ENCODE measurements at places on chromosomes 11 and 22.

DNA sequence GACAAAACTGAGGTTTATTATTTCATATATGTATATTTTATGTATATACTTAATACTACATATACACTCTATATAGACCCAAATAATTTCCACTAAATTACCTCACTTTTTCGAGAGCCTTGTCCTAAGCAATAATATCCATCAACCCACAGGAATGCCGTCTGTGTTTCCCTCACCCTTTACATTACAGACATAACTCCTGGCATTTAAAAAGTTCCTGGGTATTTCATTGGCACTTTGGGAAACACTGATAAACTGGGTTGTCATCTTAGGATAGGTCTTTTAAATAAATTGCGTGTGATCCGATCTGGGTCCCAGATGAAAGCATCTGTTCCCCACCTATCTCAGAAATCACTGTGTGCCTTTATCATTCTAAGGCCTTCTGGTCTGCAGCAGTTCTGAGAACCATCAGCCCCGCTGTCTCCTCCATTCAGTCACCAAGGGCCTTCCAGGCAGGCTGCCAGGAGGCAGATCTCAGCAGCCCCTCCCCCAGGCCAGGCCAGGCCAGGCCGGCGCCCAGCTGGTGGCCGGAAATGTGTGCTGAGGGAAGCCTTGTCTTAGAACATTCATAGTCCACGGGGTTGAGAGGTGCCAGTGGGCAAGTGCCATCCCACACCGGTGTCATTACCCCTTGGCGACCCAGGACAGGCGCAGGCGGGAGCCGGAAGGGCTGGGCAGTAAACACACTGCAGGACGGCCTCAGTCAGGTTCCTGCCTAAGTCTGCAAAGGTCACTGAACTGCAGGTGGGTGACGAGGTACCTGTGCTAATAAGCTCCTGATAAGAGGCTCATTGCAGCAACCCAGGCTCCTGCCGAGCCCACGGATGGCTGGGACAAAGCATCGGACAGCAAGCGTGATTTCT is 3.3 kb downstream of the FGF19 start:
- peak; percentile 49 for DNase-seq

- no peak for DNase-seq
These were observed 8.0 kb upstream of the HTATIP2 start for GRCh38 chr11:20355221-20356219.

DNA sequence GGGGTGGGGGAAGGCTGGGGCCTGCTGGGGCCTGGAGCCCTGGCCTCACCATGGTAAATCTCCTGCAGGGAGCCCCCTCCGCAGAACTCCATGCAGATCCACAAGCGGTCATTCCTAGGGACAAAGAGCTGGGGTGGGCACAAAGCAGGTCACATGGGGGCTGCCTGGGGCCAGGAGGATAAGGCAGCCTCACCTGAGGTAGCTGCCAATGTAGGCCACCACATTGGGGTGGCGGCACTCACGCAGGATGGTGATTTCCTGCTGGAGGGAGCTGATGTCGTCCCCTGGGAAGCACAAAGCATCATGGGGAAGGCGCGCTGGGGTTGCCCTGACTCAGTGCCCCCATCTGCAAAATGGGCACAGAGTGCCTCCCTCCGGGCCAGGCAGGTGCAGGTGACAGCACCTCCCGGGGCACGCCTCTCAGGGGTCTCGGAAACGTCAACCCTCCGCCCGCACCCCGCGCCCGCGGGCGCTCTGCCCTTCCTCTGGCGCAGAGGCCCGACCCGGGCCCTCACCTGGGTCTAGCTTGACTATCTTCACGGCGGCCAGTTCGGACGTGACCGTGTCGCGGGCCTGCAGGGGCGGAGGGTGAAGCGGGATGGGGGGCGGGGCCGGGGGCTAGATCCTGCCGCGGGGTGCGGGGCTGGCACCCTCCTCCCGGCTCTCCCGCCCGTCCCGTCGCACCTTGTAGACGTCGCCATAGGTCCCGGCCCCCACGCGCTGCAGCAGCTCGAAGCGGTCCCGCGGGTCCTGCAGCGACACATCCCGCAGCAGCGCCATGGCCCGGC is 450 bp downstream of the MAP4K2 start:
- DNase-seq = no peak

DNA sequence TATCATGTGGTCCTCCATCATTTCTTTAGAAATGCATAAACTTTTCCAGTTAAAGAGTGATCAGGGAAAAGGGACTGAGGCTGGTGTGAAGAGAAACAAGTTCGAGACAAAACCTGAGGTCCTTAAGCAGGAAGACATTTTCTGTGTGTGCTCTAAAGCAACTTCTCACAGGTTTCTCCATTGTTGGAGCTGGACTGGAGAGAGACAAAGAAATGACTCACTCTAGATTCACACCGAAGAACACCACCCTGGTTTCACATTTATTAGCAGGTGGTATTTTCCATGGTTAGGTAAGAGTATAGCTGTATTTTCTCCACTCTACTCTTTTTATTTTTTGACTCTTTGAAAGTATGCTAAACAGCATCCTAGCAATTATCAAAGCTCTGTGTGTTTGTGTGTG is 736.4 kb downstream of the KCNA4 start:
- DNase-seq = no peak

DNA sequence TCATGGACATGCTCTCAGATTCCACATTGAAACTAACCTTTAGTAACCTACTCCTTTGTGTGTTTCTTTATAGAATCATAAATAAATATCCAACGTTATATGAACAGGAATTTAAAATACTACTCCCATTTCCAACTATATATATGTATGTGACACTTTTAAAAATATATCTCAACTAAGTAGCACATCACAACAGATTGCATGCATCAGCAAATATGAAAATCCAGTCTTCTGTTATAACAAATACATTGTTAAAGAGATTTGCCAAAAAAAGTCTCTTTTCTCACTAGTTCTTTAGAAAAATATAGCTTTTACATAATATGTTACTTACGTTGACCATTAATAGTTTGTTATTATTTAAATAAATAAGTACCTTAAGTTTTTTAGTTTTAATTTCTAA is 1608.6 kb upstream of the RAG2 start:
- no peak for DNase-seq

DNA sequence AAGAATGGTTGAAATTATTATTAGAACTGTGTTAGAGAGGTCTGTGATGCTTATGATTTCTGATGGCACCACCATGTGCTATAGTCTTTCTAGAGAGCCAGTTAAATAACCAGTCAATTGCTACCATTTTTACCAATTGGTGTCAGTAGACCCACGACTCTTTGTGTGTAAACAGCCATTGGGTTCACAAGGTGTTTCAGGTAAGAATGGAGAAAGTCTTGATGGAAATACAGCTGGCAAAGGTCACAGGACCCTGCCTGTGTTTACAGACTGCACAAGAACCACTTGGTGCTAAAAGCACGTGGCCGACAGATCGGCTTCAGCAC is 30.5 kb upstream of the OR10G7 start:
- no peak for DNase-seq

DNA sequence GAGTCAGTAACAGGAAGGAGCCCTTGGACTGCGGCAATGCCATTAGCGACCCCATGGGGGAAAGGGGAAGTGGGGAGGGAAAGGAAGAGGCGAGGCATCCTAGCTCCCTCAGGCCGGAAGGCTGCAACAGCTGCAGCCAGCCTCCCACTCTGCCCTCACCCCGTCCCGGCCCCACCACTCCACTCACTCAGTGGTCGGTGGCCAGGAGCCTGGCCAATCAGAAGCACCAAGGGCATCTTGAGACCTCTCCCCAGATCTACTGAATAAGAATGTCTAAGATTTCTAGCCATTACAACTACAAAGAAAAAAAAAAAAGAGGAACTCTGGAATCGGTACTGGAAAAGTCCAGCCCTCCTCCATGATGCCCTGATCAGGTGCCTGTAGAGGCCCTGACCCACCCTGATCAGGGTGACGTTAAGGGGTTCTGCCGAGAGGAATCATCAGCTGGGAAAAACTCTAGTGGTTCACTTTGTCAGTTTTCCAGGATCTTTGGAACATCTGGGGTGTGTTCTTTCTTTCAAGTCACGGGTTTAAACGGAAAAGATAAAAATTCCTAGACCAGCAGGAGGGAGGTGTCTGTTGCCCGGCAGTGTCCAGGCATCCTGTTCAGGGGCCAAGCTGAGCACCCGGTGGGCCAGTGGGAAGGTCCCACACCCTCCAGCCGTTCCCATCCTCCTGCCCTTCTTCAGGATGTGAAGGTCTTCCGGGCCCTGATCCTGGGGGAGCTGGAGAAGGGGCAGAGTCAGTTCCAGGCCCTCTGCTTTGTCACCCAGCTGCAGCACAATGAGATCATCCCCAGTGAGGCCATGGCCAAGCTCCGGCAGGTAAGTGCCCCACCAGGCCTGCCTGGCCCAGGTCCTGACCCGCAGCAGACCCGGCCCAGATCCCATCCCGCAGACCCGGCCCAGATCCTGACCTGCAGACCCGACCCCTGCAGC is 14.4 kb downstream of the OAF start:
- no peak for DNase-seq

DNA sequence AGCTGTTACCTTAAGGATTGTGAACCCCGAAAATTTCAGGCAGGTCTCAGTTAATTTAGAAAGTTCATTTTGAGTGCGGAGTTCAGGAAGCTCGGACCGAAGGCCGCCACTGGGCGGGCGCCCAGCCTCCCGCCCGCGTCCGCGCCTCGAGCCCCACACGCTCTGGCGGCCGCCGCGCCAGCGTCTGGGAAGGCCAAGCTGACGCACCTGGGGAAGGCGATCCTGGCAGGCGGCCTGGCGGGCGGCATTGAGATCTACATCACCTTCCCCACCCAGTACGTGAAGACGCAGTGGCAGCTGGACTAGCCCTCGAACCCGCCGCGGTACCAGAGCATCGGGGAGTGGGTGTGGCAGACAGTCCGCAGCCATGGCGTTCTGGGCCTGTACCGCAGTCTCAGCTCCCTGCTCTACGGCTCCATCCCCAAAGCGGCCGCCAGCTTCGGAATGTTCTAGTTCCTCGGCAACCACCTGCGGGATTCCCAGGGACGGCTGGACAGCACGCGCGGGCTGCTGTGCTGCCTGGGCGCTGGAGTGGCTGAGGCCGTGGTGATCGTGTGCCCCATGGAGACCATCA is 79.5 kb downstream of the CCDC83 start:
- no peak for DNase-seq

- no peak for DNase-seq
These were observed 72.1 kb downstream of the LRRC32 start for GRCh38 chr11:76598426-76598839.

GRCh38 chr11:57536947-57537619 is at the start of gene SMTNL1:
TSS of gene SMTNL1 (plus strand) at chr11:57537595. CDS start at chr11:57542643, 5,048 bp downstream.
- no peak for DNase-seq

- DNase-seq = no peak
These were observed 114.1 kb downstream of the SERGEF start for GRCh38 chr11:17898782-17899181.

GRCh38 chr22:38456841-38457699 is 2.1 kb upstream of the KCNJ4 start:
- DNase-seq = no peak

DNA sequence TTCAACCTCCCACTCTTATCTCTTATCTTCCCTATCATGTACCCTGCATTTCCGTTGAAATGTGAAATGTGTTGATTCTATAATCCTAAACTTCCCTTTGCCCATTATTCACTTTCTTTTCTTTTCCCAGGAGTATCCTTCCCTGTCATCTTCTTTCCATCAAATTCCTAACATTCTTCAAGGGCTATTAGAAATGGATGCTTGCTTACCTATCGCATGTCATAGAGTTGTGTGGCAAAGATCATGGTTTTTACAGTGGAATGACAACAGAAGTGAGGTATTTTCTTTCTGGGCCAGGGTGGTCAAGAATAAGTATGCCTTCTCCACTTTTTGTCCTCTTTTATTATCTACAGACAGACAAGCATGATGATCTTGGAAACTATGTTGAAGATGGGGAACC is 124.4 kb upstream of the SLC5A12 start:
- no peak for DNase-seq

DNA sequence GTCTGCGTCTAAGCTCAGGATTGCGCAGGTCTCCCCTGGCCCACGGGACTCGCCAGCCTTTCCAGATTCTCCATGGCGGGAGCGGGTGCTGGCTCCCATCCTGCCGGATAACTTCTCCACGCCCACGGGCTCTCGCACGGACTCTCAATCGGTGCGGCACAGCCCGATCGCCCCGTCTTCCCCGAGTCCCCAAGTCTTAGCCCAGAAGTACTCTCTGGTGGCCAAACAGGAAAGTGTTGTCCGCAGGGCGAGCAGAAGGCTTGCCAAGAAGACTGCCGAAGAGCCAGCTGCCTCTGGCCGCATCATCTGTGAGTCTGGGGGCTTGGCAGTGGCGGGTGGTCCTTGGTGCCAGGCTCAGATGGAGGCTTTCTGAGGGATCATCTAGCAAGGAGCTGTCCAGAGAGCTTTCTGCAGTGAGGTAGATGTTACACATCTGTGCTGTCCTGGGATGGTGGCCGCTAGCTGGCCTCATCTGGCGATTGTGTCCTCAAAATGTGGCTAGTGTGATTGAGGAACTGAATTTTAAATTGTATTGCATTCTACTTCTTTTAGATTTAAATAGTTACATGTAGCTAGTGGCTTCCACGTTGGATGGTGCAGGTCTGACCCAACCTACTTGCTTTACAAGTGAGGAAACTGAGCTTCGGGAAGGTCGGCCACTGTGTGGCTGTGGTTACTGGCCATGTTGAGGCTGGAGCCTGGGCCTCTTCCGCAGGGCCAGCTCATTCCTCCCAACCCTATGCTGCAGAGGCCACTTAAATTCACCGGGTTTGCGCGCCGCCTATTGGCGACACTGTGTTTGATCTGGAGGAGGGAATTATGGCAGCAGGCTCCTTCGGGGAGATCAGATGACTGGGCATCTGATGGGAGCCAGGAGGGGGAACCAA is 6.7 kb downstream of the INCENP start:
- DNase-seq = no peak

GRCh38 chr11:76592961-76593360 is 77.6 kb downstream of the LRRC32 start:
- DNase-seq = no peak

GRCh38 chr22:44363013-44363979 is 50.5 kb upstream of the SHISAL1 start:
- DNase-seq = no peak

- peak; percentile 86 for DNase-seq
These were observed 33.5 kb downstream of the NFRKB start for GRCh38 chr11:129861702-129862522.

DNA sequence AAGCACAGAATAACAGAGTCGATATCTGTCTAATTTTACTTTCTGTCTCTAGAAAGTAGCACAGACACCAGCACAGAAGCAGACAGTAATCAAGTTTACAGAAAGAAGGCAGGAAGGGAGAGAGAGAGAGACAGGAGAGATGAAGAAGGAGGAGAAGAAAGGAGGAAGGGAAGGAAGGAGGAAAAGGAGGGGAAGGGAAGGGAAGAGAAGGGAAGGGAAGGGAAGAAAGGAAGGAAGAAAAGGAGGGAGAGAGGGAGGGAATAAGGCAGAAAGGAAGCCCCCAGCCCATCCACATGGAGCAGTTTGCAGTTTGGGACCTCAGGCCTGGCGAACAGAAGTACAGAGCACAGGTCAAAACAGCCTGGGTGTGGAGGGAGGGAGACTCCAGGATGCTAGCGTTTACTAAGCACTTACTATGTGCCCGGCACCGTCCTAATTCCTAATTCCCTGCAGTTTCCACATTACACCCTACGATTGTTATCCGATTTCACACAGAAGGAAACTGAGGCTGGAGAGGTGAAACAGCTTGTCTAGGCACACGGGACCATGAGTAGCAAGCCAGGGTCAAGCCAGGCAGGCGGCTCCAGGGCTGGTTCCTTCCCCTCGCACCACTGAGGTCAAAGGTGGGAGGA is 46.0 kb upstream of the WNT7B start:
- no peak for DNase-seq

GRCh38 chr22:43956805-43957463 is 1.7 kb downstream of the SAMM50 start:
- DNase-seq = no peak

Data from mesothelial cell of epicardium (in vitro differentiated cells).